ENCODE measurements at places on chromosomes 13 and 19.

DNA sequence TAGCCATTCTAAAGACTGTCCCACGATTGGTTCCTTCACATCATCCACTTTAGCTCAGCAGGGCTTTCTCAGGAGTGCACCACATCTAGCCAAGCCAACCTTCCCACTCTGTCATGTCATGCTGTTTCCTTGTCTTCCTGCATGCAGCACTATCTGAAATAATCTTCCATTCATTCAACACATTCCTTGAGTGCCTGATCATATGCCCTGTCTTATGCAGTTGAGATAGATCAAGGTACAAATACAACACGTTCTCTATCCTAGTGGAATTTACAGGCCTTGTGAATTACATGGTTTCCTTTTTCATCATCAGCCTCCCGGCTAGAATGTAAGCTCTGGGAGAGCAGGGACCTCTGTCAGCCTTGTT lies 6.8 kb upstream of the MRPS31 start:
- no peaks in the 10 kb centered on the region for H3K27me3 ChIP-seq
- DNase-seq = no peak
- H3K4me3 ChIP-seq = no peak overlapping the region
- no peak overlapping the region for H3K27ac ChIP-seq
- H3K36me3 ChIP-seq = no peaks in the 10 kb centered on the region

GRCh38 chr13:19961489-19961888 lies 3.0 kb downstream of the ZMYM2 start:
- H3K36me3 ChIP-seq = peaks cover 1% of the 10 kb centered on the region
- no peak overlapping the region for H3K27ac ChIP-seq
- peak; percentile 20 for DNase-seq

DNA sequence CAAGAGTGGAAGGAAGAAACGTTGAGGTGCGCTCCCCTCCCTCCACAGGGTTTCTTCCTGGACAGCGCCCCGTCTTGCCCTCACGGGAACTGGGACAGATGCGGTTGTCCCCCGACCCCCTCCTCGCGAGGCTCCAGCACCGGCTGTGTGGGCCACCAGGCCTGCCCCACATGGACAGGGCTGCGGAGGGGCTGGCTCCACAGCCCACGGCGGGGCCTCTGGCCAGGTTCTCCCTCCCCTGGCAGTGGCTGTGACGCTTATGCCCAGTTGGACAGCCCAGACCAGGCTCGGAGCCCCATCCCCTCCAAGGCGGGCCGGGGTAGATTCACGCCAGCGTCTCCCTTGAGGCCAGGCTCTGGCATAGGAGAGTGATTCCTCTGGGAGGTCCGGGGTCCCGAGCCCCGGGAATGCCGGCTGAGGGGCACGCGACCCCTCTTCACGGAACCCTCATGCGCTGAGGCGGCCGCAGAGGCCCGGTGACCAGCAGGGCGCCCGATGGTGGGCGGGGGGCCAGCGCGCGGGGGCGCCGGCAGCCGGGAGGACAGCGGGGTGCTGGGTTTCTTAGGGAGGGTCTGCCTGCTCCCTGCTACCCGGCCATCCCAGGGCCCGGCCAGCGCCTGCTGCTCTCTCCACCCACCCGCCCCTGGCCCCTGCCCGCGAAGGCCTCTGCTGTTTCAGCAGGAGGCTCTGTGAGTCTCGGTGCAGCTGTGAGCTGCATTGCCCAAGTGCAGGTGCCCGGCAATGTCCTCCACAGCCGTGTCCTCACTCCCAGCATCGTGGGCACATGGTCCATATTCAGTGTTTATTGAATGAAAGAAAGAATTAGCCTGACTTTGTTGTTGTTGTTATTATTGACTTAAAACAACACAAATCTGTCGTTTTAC lies 20.3 kb upstream of the GAS6 start:
- no peak for DNase-seq

DNA sequence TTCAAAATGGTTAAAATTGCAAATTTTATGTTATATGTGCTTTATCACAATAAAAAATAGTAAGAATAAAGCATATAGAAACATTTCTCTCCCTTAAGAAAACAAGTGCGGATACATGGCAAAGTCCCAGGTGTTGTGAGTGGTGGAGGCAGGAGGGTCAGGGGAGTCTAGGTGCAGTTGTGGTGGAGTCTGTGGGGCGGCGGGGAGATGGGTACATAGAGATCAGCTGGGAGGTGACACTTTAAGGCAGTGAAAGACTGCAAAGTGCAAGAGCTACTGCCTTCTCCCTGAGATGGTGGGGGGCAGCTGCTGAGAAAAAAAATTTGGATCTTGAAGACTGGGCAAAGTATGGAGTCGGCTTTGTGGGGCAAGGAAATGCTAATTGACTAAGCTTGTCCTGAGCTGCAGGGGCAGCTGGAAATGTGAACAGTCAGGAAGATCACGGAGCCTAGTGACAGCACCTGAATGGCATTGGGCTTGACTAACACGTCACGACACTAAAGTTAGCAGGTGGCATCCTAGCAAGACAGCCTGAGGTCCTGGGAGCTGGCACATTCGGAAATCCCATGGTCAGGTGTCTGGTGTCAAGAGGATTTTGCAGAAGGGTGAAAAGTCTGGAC lies 72.9 kb upstream of the IRS2 start:
- no peak for DNase-seq
- no peak overlapping the region for H3K27ac ChIP-seq
- no peaks in the 10 kb centered on the region for H3K4me1 ChIP-seq
- H3K36me3 ChIP-seq = no peaks in the 10 kb centered on the region
- no peaks in the 10 kb centered on the region for H3K27me3 ChIP-seq

DNA sequence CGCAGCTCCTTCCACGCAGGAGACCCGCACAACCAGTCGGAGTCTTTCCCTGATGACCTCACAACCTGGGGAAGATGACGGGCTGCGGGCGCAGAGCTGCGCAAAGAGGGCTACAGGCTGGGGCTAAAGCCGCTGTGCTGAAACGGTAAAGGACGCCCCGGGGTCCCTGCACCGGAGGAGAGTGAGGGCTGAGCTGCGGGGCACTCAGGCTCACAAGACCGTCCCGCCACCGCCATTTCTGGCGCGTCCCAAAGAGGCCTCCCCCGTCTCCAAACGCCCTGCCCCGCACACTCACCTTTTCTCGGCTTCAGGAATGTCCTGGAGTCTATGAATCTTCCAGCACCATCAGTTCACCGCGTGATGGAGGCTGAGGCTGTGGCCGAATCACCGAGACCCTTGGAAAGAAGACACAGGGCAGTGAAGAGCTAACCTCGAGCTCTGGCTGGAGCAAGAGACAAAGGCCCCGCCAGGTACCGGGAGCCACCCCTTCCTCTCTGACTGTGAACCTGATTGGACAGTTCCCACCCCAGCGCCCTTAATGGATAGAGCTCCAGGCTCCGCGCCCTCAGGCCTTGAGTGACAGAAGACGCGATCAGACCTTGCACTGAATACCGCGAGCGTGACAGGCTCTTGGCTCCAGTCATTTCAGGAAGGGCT lies 41.8 kb upstream of the ZNF429 start:
- H3K36me3 ChIP-seq = no peaks in the 10 kb centered on the region
- H3K4me1 ChIP-seq = no peaks in the 10 kb centered on the region
- H3K4me3 ChIP-seq = peak overlapping the region; percentile 11
- peak; percentile 85 for DNase-seq
- H3K27me3 ChIP-seq = no peaks in the 10 kb centered on the region

- no peaks in the 10 kb centered on the region for H3K27me3 ChIP-seq
- no peak overlapping the region for H3K27ac ChIP-seq
- H3K4me1 ChIP-seq = no peaks in the 10 kb centered on the region
- no peak overlapping the region for H3K4me3 ChIP-seq
Observed at GRCh38 chr19:18167011-18167410, 6.6 kb upstream of the IFI30 start.
